Activated CD4-positive, alpha-beta T cell treated with anti-CD3 and anti-CD28 coated beads, Interleukin-10, Interleukin-2, amounts not matched to agents 100 ng/mL and 50 ng/mL, durations not matched to agents 16 hours and 8 hours (primary cell): ENCODE measurements at places on chromosomes 7 and 10.

DNA sequence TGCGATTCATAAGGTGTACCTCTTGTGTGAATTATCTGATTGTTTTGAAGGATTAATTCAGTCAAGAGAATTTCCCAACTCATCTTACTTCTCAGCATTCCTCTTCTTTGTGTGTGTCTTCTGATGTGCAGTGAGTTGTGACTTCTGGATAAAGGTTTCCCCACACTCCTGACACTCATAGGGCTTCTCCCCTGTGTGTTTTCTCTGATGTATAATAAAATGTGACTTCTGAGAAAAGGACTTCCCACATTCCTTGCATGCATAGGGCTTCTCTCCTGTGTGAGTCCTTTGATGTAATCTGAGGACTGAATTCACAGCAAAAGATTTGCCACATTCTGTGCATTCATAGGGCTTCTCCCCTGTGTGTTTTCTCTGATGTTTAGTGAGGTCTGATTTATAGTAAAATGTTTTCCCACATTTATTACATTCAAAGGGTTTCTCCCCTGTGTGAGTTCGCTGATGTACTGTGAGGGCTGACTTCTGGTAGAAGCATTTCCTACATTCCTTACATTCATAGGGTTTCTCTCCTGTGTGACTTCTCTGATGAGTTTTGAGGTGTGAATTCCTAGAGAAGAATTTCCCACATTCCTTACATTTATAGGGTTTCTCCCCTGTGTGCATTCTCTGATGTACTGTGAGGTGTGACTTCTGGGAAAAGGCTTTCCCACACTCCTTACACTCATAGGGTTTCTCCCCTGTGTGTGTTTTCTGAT lies 24.2 kb downstream of the ZNF25 start:
- DNase-seq, result no peak

DNA sequence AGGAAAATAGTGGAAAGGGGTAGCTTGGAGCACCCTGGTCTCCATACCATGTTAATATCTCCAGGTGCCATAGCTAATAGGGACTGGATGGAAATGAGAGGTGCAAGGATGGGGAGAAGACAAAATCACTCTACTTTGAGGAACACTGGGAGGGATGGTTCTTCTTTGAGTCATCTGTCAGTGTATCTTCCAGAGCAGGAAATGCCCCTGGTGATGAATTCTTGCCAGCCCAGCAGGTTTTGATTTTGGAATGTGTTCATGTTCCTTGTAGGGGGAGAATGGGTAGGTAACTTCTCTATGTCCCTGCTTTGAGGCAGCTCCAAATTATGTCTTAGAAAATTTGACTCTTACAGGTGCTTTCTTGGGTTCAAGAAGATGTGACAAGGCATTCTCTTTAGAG lies 177.0 kb upstream of the GLI3 start:
- no peak for DNase-seq

DNA sequence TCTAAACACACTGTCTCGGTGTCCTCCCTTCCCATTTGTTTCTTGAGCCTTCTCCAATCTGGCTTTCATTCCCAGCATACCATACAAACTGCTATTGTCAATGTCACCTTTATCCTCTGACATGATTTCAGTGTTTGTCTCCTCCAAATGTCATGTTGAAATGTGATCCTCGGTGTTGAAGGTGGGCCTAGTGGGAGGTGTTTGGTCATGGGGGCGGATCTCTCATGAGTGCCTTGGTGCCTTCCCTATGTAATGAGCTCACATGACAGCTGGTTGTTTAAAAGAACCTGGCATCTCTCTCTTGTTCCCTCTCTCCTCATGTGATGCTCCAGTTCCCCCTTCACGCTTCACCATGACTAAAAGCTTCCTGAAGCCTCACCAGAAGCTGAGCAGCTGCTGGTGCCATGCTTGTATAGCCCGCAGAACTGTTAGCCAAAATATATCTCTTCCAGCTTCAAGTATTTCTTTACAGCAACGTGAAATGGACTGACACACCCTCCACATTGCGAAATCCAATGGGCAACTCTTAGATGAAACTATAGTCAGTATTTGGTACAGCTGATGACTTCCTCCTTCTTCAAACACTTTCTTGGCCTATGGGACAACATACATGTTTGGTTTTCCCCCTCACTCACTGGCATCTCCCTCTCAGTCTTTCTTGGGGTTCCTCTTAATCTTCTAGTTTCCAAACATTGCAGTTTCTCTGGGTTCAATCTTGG lies 27.8 kb downstream of the RNLS start:
- DNase-seq, result no peak

DNA sequence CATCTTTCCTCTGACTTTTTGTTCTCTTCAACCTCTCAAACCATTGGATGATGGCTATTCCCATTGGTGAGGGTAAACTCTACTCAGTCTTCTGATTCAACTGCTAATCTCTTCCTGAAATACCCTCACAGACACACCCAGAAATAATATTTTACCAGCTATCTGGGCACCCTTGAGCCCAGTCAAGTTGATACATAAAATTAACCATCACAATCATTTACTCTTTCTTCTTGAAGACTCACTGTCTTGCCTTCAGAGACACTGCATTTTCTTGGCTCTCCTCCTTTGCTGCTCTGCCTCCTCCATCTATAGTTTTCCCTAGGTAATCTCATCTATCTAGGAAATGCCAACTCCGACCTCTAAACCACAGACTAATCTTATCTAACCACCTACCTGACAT lies 12.6 kb upstream of the PRRT4 start:
- DNase-seq, result no peak

GRCh38 chr7:11726794-11727155 lies 105.2 kb downstream of the THSD7A start:
- no peak for DNase-seq

- DNase-seq, result no peak
These were observed 91.7 kb downstream of the RNF216 start for GRCh38 chr7:5689716-5690115.

GRCh38 chr10:3775696-3776551 lies 9.1 kb downstream of the KLF6 start:
- DNase-seq, result no peak

DNA sequence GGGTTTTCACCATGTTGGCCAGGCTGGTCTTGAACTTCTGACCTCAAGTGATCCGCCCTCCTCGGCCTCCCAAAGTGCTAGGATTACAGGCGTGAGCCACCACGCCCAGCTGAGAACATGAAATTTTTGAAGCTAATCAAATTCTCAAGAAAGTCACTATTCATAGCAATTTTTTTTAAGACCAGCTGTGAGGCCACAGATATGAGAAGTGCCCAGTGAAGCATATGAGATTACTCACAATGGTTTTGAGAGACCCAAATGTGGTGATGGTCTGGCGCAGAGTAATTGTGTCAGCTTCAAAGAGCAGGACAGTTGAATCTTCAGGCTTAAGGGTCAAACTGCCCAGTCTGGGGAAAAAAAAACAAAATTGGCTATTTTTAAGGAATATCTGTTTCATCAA lies 16.2 kb downstream of the NCOA4 start:
- DNase-seq, result no peak

- DNase-seq, result no peak
These were observed 316.7 kb downstream of the PTPRN2 start for GRCh38 chr7:158270856-158271413.

- DNase-seq, result no peak
These were observed 307.4 kb upstream of the ZMIZ1 start for GRCh38 chr10:78761311-78761781.

DNA sequence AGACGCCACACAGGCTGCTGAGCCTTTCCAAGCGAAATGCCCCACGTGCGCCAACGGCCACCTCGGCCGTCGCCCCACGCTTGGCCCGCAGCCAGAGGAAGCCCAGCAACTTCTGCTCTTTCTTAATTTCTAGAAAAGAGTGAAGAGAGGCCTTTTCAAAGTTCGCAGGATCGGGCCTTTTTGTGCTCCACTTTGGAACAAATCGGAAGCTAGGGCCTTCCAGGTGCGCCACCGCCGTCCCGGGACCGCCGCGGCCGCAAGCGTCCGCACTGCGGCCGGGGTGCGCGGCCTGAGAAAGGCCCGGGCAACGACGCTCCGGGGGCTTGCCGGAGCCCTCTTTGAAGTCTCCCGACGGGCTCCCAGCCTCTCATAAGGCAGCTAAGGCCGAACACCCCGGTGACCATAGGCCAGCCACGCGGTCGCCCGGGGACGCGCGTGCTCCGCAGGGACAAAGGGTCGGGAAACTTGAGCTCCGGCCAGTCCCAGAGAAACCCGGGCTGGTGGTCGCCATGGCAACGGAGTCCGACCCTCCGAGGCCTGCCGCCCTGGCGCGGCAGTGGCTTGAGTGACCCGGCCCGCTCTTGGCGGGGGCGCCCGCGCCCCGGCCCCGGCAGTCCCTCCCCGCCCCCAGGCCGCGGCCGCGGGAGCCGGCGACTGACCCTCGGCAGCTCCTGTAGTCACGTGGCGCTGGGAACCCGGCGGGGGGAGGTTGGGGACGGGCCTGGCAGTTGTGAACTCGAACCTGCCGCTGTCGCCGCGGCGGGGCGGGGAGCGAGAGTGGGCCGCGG lies at the start of gene REPIN1:
REPIN1 (plus strand) TSS at position 727 of the 788 bp plus-strand sequence. CDS start 890 bp downstream, outside the sequence.
- peak; percentile 87 for DNase-seq

GRCh38 chr10:75718991-75719390 lies 287.6 kb downstream of the LRMDA start:
- no peak for DNase-seq

DNA sequence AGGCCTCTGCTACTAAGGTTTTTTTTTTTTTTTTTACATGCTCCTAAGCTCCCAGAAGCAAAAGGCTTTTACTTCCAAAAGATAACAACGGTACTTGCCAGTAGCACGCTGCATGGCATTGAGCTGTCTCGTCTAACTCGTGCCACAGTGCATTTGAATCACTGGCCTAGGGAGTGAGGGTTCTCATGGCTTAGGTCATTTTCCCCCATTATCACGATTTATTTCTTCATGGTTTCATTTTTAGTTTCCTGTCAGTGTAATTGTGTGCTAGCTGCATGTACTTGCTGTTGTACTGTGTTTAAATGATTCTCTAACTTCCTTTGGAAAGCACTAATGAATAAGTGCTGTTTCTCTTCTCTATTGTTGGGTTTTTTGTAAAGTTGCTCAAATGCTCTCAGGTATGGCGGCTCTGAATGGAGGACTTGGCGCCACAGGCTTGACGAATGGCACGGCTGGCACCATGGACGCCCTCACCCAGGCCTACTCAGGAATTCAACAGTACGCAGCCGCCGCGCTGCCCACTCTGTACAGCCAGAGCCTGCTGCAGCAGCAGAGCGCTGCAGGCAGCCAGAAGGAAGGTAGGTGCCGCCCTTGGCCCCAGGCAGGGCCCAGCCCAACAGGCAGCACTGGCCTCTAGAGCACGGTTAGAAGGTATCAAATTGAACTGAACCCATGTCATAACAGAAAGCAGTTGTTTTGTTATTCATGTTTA lies 290.5 kb downstream of the USP6NL start:
- peak; percentile 40 for DNase-seq

DNA sequence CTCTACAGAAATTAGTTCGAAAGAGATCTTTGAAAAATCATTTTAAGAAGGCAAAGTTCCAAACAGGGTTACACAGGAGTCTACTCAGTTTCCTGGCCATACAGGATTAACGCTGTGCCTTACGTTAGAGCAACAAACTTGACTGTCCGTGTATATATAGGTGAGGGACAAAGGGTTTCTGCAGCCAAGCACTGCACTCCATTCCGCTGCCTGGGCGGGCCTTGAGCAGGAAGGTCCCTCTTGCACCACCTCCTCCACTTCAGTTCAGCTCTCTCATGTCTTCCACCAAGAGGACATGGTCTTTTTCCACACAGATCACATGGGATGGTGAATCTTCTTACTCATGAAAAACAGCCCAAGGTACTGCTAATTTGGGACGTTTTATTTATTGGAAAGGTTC lies 43.2 kb downstream of the MCMBP start:
- DNase-seq, result no peak

GRCh38 chr10:90988802-90989201 lies 67.9 kb upstream of the ANKRD1 start:
- no peak for DNase-seq

DNA sequence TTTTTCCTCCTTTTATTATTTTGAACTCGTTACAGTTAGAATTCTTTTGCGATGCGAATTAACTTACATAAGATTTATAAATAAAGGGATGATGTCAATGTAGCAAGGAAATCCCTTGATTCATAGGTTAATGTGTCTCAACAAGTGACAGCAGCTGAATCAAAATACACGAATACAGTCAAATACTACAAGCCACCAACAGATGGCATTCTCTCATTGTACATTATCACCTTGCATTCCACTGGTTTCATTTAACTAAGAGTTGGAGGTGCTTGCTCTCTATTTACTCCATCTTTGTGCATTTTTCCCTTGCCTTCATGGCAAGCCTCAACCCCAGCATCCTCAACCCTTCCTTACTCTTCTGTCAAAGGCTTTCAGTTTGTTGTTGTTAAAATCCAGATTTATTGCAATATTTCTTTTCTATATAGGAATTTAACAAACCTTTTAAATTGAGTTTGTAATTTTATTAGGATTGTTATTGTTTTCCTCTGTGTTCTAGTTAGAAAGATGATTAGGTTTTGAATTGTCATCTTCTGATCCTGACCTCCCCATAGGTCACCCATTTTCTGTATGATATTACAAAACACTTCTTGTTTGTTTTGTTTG lies 78.3 kb downstream of the SLC25A40 start:
- DNase-seq, result peak; percentile 50

DNA sequence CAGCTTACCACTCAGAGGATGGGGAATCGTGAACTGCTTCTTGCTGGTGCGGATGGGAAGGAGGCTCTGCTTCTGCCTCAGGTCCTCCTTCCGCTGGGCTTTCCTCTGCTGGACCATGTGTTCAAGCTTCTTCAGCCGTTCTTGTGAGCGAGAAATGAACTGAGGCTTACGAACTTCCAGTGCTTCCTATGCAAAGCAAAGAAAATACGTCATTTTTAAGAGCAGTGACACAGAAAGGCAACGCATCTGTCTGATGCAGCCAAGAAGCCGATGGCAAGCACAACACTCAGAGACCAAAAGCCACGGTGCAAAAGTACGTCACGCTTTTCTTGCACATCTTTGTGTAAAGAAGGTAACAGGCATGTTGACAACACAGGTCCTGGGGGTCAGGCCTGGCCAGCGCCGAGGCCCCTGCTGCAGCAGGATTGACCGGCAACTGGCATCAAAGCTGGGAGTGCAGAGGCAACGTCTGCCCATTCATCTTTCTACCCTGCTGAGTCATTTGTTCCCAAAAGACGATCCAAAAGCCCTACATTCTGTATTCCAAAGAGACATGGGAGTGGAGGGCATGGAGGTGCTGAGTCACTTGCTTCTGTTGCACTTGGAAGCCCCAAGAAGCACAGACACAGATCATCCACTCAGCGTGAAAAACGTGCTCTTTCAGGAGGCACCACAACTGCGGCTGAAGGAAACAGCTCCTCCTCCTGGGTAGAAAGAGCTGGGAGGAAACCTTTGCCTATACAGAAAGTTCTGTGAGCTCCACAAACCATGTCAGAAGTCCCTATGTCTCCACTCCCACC lies 71.0 kb upstream of the ADAM12 start:
- DNase-seq, result no peak

GRCh38 chr7:154676422-154677073 lies 326.4 kb downstream of the PAXIP1 start:
- no peak for DNase-seq
